Fibroblast of skin of left quadriceps (primary cell): ENCODE measurements at places on chromosomes 6 and 20.

DNA sequence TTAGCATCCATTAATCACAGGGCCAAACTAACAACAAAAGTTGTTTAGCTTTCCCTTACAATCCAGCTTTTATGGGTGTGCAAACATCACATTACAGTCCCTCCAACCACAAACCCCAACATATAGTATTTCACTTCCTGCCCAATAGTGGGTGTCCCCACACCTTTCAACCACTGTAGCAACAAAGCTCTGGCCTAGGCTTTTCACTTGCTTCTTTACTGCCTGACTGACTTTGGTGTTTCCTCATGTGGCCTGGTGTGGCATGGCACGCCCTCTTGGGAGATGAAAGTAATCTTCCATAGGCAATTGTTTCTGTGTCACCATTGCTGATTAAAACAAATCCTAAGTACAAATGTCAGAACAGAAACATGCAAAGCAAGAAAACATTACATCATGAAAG, 46.3 kb downstream of the MCM8 start:
- DNase-seq: no peak

- DNase-seq: no peak
Measured at GRCh38 chr6:53845280-53846195, 50.7 kb downstream of the LRRC1 start.

DNA sequence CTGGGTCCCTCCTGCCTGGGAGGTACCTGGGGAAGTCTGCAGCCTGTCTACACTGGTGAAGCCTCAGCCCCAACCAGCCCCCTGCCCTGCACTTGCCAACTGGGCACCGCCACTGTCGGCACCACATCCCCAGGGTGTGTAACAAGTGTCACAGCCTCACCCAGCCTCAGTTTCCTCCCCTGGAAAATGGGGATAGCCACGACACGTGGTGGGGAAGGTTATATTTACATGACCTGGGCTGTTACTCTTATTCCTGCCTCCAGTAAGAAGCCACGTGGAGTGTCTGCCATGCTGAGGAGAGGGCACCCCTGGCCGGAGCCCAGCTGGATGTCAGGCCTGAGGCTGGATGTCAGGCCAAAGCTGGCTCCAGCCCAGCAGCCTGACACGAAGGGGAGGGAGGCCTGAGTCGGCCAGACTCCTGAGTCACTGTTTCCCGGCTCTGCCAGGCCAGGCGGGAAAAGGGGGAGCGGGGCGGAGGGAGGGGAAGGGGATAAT, 44.9 kb downstream of the SNAI1 start:
- no peak for DNase-seq

DNA sequence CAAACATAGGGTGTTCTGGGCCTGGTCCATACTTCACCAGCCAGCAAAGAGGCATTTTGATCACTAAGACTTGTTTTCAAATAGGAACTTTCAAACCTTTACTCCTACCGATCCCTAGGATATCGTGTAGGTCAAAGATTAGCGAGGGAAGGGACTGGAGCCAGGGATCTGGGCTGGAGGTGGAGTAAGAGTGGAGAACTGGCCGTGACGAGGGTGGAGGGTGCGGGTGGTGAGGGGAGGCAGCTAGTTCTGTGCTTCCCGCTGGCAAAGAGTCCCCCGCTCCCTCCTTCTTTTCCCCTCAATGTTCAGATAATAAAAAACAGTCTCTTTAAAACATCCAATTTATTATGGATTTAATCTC, 189.2 kb downstream of the FOXC1 start:
- no peak for DNase-seq

- DNase-seq: no peak
Measured at GRCh38 chr6:73565767-73566485, 45.1 kb upstream of the EEF1A1 start.

DNA sequence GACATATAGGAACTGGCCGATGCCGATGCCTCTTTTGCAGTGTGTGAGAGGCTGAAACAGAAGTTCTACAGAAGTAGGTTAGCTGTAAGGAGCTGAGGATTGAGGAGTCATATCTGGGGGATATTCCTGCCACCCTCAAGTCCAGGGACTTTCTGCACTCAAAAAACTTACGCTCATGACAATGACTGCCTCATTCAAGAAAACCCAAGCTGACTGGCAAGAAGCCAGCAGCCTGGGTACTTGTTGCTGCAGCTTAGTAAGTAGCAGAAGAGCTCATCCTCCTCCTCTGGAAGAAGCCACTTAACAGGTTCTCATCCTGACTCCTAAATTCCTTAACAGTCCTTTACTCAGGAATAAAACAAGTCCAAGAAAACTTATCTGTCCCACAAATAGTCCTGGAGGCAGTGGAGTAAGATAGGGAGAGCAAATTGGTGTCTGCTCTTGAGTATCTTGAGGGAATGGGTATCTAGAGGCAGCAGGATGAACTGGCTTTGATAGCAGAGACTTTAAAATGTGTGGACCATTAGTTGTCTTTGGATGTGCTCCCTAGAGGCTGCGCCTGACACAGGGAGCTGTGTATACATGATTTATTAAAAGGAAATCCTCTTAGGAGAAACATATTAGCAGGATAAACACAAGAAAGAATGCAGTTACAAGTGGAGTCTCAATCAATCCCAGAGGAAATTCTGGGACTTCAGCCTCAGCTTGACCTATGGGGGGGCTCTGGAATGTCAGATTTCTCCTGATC, 7.4 kb downstream of the CALHM5 start:
- DNase-seq: no peak

DNA sequence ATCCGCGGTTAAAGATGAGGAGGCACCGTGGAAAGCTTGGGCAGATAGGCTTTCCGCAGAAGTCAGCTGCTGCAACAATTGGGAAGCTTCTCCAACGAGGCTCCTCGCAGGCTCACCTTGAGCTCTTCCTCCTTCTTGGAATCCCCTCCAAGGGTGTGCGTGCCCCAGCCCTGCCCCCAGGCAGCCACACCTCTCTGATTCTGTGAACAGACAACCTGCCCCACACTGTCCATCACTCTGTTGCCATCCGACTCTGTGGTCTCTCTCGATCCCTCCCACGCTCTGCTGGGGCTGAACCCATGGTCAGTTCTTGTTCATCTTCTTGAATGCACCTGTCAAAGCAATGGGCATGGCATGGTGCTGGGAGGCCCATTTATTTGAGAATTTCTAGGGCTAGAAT, 31.5 kb downstream of the PACSIN1 start:
- DNase-seq: no peak
